ENCODE measurements at places on chromosomes 6 and 20.
A peak's percentile ranks its signal among the peaks of the same experiment; 100 is the strongest.

DNA sequence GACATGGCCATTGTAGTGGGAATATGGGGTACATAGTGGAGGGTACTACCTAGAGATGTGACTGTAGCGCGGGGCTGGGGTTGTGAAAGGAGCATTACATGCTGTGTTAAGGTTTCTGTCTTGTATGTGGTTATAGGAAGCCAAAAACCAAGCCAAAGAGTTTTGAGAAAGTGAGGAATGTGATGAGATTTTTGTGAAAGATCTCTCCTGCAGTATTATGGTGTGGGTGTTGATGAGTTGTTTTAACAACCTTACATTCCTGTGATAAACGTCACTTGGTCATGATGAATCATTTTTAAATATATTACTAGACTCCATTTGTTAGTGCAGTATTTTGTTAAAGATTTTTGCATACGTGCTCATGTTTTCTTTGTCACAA is 48.9 kb downstream of the ZFAND3 start:
- peak; percentile 7 for DNase-seq

- no peak for DNase-seq
These were observed 89.5 kb downstream of the TIAM2 start for GRCh38 chr6:155084431-155085123.

DNA sequence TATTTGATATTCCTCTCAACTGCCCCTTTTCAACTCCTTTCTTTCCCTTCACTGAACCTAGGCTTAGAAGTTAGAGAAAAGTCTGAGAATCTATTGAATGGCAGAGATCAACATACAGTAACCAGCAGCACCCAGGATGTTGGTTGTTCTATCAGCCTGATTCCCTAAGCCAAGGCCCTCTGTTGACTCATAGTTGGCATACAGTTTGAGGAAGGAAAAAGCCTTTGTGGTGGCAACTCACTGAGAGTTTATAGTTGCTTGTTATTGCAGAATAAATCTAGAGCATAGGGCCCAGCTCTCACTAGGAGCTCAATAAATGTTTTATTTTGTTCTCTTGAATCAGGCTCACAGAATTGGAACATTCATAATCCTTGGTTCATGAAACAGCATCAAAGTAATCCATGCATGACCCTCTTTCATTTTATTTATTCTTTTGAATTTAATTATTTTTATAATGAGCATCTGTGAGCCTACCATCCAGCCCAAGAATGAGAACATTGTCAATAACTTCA is 119.1 kb upstream of the ADGRF1 start:
- no peak for DNase-seq

GRCh38 chr6:113739041-113739655 is 118.0 kb upstream of the MARCKS start:
- no peak for DNase-seq

GRCh38 chr20:48793776-48794175 is 34.0 kb downstream of the PREX1 start:
- DNase-seq = no peak

DNA sequence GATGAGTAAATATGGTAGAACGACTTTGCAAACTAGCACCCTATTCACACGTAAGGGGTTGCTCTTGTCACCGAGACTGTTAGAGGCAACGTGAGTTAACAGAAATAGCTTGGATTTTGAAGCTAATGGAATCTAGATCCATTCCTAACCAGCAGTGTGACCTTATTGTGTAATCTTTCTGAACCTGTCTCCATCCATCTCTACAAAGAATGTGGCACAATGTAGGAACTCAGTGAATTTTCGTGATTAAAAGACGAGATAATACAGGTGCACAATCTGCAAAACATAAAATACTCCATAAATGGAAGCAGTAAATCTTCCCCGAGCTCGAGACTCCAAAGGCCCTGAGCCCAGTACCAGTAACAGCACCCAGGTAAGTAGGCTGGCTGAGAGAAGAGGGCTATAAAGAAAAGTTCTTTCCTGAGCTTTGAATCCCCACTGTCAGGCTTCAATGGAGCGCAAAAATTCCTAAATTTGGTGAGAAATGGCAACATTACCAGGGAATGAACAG is 801 bp upstream of the KIFC1 start:
- no peak for DNase-seq

DNA sequence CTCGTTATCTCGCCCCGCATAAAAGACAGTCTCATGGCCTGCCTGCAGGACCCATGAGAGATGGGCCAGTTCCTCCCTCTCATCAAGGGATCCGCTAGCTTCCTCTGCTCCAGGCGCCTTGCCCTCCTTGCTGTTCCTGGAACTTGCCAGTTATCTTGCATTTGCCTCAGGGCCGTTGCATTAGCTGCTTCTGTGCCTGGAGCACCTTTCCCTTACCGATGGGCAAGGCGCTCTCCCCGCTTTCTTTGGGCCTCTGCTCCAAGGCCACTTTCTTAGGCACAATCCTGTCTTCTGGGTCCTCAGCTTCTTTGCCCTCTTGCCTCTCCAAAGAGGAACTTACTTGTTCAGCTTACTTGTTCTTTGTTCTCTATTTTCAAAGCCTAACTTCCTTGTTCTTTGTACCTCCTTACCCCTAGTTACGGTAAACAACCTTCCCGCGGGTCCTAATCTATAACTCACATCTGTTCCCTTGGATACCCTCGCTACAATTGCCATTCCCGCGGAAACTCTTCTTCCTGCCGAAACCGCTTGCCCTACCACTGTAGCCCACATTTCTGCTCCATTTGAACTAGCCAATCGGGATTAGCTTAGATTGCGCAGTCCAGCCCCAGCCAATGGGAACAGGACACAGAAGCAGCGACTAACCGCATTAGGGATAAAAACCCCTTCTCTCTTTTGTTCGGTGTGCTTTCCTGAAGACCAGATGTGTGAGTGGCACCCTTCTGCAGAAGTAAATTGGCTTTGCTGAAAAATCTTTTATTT is 887 bp upstream of the NSFL1C start:
- no peak for DNase-seq

GRCh38 chr6:117951783-117952182 is 44.7 kb downstream of the SLC35F1 start:
- no peak for DNase-seq

DNA sequence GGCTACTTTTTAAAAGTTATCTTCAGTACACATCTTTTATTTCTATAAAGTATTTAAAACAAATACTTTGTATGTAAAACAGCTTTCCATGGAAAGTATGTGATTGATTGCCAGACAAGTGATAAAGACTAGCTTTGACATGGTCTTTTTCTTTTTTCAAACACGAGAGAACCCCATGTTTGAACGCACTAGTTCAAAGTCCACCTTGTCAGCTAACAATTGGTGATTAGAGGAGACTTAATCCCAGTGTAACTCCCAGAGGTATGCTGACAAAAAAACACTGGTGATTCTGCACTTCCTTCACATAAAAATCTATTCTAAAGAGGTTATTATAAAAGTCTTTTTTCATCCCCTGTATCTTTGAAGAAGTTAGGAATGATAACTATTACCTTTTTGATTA is 438.1 kb downstream of the GJA1 start:
- no peak for DNase-seq

DNA sequence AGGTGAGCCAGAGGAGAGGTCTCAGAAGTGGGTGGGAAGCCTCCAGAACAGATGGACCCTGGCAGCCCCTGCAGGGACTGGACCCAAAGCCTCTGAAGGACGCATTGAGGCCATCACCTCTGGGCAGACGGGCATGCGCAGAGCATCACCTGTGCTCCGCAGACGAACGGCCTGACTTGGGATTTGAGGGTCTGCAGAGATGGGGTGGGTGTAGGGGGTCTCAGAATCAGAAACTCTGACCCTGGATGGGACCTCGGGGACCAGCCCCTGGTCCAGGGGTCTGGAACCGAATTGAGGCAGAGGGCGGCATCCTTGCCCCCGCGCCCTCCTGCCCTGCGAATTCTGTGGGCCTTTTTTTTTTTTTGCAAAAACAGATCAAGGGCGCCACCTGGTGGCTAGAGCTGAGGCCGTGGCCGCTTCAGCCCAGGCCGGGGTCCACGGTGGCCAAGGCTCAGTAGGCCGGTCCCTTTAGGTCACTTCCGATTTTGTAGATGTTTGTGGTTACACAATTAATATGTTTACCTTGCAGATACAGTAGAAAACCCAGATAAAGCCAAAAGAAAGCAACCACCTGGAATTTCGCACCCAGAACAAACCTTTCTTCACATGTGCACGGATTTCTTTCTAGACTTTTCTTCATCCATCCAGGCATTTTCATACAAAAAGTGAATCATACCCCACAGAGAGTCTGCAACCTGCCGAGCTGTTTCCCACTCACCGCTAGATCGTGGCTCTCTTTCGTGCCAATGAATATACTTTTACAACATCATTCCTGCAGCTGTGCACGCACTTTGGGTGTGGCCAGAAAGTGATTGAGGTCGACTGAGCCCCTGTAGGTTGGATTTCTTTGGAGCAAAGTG is 25.9 kb downstream of the ZBP1 start:
- DNase-seq = no peak

GRCh38 chr6:18209539-18210197 is 54.4 kb downstream of the KDM1B start:
- DNase-seq = no peak

DNA sequence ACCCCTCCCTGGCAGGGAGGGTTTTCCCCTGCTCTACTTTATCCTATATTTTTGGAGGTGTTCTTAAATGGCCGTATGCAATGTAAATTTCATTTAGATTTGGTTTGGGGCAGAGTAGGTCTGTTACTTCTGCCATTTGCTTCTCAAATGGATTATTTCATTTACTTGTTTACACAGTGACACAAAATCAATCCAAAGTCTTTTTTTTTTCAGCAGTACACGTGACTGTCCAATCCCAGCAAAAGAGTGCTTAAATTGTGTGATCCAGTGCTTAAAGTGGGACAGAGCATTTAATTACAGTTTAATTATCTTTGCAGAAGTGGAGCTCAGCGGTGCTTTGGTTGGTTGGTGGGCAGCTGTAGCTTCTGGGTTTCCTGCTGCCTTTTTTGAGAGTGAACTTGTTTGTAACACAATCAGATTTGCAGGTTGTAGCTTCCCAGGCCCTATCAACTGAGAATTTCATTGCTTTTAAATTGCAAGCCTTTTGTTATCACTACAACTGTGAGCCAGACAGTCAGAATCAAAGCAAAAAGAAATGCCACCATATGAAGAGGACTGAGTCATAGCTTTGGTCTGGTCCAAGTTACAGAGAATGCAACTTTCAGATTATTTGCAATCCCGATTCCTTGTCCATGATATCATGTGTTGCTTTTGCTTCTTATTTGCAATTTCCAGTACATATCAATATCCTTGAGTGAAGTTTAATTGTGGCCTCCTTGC is 216.9 kb downstream of the DOK5 start:
- no peak for DNase-seq

GRCh38 chr6:109260126-109260525 is 122.1 kb downstream of the CD164 start:
- no peak for DNase-seq

DNA sequence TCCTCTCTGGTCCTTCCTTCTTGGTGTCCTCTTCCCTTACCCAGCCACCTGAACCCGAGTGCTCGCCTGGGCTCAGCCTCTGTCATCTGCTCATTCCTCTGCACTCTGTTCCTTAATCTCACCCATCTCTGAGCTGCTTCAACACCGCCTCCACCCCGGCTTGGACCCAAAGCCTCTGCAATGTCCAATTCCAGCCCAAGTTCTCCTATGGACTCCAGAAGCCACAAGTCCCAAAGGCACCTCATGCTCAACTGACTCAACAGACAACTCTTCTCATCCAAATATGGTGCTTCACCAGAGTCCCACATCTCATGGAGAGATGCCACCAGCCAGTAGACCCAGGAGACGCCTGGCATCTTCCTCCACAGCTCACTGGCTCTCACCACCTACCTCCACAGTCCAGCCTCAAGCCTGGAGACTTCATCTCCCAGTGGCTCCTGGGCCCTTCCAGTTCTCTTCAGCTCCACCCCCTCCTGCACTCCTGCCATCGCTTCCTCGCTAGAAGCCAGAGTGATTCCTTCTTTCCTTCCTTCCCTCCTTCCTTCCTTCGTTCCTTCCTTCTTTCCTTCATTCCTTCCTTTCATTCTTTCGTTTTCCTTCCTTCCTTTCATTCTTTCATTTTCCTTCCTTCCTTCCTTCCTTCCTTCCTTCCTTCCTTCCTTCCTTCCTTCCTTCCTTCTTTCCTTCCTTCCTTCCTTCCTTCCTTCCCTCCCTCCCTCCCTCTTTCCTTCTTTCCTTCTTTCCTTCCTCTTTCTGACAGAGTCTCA is 40.9 kb upstream of the NNAT start:
- no peak for DNase-seq

- DNase-seq = no peak
These were observed 284.5 kb downstream of the PRKN start for GRCh38 chr6:162443101-162443500.

DNA sequence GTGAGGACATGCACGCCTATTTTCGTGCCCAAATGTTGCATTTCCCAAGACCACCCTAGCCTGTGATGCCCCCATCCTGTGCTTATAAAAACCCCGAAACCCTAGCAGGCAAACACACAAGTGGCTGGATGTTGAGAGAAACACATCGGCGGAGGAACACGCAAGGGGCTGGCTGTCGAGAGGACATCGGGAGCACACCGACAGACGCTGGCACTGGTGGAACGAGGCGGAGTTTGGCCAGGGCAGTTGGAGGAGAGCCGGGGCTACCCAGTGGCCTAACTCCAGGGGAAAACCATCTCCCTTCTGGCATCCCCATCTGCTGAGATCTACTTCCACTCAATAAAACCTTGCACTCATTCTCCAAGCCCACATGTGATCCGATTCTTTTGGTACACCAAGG is 225.9 kb upstream of the GRIK2 start:
- no peak for DNase-seq

DNA sequence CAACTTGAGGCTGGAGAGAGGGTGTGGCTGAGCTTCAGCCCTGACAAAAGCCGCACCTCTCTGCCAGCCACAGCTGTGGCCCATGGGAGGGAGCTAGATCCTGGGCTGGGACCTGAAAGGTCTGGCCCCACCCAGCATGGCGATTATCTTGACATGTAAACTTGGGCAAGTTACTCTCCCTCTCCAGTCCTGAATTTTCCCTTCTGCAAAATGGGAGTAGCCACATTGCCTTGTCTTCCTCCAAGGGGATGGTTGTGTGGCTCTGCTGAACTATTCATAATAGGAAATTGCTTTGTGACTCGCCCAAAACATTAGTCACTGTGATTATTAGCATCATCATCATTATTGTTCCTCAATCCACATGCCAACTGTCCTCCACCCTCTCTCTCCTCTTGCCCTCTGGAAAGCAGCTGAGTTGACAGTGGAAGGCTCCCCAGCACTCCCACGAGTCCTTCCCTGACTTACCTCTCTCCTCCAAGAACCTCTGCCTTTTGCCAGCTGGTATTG is 23.0 kb upstream of the RBPJL start:
- no peak for DNase-seq

DNA sequence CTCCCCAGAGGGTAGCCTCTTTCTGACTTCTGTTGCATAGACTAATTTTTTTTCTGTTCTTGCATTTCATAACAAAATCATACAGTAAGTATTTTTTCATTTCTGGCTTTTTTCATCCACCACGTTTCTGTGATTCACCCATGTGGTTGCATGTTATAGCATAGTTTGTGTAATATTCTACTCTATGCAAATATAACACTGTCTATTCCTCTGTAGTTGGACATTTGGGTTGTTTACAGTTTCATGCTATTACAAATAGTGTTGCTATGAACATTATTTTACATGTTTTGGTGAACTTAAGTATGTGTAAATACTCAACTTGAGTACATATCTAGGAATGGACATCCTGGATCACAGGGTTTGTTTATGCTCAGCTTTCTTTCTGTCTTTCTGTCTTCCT is 187.2 kb upstream of the KCNG1 start:
- DNase-seq = no peak

GRCh38 chr6:139017227-139017626 is 11.3 kb upstream of the ABRACL start:
- no peak for DNase-seq
